ENCODE measurements at places on chromosomes 11 and 22.
A peak's percentile ranks its signal among the peaks of the same experiment; 100 is the strongest.

DNA sequence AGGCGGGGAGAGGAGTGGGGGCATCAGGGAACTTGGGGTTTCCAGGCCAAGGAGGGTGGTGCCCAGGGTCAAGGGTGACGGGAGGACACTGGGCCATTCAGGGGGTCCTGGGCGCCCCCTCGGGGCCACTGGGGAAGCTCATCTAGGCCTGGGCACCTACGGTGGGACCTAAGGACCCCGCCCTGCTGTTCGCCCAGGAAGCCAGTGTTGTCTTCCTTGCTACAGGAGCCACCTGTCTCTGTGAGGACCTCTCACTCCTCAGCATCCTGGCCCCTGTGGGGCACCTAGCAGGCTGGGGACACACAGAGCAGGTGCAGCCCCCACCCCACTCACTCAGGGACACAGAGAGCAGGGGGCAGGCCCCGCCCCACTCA, 191.6 kb downstream of the IGLL1 start:
- DNase-seq: no peak

DNA sequence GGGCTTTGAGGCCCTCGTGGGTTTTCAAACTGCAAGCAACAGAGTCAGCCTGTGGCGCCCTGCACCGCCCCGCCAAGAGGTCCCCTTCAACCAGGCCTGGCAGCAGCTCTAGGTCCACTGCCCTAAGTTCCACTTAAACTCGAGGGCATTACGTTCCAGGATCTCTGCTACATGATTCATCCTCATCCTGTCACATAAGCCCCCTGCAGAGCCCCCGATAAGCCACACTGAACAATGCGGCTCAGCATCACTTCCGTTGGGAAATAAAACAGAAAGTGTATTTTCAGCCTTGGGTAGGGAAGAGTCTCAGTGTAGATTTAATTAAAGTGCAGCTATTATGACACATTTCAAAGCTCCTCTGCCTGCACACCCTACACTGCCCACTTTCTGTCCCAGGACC, 24.6 kb downstream of the SULT4A1 start:
- DNase-seq: no peak

DNA sequence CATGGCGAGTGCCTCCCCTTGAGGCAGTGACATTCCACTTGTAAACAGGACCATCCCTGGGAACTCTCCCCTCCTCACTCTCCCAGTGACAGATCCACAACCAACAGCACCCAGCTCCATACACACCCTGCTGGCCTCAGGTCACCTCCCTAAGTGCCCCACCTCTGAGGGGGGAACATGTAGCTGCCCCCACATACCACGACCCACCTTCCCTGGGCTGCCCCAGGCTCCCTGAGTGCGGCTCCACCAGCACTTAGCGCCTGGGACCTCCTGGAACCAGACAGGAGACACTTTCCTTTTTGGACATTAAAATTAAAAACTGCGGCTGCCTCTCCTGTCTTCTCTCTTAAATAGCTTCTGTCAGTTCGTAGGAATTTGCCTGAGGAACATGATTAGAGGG, 1140.1 kb downstream of the BRD1 start:
- DNase-seq: no peak

- no peak for DNase-seq
Observed at GRCh38 chr11:69654660-69655478, 13.9 kb downstream of the CCND1 start.

- no peak for DNase-seq
Observed at GRCh38 chr11:26599425-26599824, 27.4 kb upstream of the MUC15 start.

DNA sequence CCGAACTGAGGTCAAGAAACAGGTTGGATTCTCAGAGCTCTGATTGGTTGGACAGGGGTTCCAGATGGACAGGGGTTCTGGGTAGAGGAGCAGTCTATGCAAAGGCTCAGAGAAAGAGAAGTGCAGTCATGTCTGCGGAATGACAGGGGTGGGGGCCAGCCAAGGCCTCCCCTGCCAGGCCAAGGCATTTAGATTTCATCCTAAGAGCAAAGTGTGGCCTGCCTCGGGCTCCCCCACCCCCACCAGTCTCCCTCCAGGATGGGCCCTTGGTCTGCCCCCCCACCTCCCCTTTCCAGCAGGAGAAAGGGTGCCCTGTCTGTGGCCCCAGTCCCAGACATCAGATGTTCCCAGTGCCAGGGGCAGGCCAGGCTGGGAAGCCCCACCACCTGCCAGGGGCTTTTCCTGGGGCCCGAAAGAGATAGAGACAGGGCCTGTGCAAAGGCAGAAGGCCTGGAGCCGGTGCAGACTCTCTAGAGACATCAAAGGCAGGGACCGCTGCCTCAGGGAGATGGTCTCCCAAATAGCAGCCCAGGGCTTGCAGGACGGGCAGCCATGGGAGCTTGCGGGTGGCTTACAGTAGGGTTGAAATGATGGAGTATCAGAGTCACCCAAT, 9.4 kb downstream of the SUSD2 start:
- no peak for DNase-seq

DNA sequence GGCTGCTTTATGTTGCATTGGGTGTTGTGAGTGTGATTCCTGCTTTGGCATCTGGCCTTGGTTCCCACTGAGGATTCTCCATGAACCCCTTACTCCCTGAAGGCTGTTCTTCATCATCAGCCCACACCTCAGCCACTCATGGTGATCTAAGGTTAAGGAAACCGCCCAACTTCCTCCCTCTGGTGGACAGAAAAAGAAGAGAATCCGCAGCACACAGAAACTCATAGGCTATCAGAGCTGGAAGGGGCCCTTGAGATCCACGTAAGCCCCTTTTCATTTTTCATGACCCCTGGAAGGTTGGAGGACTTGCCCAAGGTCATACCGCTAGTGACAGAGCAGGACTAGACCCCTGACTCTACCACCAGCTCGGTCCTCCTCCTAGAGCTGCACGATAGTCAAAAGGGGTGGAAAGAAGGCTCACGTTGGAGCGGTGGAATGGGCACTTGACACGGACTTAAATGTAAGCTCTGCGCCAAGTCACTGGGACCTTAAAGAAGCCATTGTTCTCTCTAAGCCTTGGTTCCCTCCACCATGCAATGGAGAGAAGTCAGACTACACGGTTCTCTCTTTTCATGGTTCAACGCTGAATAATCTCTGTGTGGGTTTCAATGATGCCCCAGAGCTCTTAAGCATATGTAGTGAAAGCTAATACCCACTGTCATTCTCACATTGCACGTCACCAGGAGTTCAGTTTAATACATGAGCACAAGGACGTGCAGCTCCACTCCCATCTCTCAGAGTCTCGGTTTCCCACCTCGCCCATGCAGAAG, 83.6 kb upstream of the CRTAM start:
- DNase-seq: no peak

DNA sequence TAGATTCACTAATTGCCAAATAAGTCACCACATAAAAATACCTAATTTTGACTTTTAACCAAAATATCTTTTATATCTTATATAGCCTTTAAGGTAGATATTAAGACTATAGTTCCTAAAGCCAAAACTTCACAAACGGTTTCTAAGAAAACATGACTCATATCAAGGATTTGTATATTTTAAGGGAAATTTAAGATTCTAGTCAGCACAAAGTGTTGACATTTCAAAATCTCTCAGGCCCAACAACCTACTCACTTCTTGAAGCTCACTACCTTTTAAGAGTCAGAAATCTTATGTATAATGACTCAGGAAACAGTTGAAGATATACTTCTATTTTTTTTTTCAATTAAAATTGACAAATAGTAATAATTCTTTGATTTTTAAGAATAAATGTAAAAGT, 221.9 kb downstream of the SBF2 start:
- no peak for DNase-seq

DNA sequence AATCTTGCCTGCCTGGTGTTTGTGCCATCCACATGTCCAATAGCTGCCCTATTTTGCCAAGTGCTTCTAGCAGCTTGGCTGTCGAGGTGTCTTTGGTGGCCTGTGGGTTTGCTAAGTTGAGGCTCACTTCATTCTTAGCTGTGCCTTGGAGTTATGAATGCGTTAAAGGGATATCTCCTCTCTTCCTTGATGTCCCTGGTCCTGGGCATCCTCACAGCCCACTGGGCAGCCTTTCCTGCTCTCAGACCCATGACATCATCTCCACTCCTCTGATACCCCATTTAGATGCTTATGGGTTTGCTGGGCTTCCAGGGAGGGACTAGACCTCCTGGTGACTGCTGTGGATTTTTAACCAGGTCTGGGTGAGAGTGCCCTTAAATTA, 1.3 kb downstream of the LDLRAD3 start:
- no peak for DNase-seq

DNA sequence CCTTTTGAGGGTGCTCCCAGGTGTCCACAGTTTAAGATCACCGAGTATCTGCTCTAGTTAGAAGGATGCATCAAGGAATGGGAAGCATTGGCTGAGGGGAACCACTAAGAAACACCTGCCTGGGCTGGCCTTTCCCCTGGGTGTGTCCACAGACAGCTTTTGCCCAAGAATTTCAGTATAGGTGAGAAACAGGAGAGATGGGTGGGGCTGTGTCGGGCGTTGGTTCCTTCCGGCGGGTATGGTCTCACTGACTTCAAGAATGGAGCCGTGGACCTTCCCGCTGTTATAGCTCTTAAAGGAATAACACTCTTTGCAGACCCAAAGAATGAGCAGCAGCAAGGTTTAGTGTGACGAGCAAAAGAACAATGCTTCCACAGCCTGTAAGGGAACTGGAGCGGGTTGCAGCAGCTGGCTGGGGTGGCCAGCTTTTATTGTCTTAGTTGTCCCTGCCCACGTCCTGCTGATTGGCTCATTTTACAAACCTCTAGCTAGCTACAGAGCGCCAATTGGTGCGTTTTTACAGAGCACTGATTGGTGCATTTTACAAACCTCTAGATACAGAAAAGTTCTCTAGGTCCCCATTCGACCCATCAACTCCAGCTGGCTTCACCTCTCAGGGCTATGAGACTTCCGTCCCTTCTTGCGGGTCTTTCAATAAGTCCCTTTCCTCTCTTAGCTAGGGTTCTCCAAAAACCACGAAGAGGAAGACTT, 2.4 kb downstream of the FADS1 start:
- DNase-seq: no peak

GRCh38 chr11:46469926-46470325, 78.3 kb upstream of the CHRM4 start:
- no peak for DNase-seq

DNA sequence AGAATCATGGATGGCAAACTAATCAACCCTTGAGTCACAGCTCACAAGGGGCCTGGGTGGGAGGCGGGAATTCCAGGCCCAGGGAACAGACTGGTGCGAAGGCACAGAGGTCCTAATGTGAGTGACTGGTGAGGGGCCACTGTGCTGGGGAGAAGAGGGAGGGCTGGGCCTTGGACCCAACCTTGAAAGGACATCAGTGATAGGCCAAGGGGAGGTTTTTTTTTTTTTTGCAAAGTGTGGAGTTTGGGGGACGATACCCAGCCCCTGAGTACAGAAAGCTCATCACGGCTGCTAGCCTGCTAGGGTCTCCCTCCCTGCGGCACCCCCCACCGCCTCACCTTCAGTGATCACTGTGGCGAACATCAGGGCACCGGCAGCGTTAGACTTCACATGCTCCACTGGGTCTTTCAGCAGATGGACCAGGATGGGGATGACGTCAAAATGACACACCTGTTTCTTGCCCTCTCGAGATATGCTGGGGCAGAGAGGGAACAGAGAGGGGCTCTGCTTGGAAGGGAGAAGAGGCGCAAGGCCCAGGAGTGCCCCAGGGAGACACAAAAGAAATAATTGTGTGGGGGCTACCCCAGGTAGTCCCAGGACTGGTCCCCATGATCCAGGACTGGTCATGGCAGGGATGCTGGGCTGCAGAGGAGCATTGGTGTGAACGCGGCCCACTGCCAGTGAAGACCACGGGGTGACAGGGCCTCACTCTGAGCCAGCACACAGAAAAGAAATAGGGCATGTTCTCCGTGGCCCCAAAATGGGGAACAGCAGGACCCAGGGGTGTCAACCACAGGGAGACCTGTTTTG, 8.6 kb upstream of the GNAZ start:
- no peak for DNase-seq

- DNase-seq: no peak
Observed at GRCh38 chr22:40679964-40680818, 907 bp downstream of the MCHR1 start.

DNA sequence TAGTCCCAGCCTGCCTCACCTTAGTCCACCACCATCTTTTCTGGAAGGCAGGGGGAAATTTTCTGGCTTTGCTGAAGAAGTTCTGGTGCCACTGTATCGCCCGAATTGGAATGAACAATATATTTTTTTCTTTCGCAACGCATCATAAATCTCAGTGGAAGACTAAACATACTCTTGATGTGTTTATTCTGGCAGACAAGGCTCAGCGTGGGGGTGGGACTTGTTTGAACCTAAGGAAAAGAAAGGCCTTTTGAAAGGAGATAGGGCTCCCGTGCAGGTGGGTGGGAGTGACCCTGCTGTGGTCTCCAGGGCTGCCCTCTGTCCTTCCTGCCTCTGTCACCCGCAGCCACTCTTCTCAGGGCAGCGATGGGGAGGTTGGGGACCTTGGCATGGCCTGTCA, 42.5 kb downstream of the CD82 start:
- no peak for DNase-seq

- no peak for DNase-seq
Observed at GRCh38 chr22:40396882-40397281, 26.5 kb downstream of the SGSM3 start.

DNA sequence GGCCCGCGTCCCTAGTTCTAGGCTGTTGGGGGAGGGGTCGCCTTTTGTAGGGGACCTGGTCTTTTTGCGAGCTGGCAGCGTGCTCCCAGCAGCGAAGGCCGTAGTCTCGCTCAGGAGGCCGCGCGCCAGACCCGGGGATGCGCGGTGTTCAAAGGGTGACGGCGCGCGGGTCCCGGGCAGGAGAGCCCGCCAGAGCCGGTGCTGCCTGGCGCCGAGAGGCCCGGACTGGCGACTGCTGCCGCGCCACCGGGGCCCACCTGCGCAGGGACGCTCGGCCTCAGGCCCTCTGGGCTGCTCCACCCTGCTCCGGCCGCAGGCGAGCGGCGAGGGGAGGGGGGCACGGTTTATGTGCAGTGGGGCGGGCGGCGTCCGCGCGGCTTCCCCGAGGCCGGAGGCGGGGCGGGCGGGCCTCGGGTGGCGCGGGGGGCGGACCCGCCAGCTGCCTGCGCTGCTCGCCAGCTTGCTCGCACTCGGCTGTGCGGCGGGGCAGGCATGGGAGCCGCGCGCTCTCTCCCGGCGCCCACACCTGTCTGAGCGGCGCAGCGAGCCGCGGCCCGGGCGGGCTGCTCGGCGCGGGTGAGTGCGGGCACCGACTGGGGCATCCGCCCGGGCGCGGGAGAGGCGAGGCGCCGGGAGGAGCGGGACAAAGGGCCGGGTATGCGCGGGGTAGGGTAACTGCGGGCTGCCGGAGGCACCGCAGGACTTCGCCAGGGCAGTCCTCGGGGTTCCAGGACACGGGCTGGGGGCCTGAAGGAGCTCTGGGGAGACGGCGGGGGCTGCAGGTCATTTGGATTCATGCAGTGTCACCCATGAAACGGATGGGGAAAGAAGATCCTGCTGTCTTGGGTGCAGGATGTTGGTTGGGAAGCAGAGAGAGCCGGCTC, at the start of gene PRSS23:
TSS of gene PRSS23 (plus strand) at position 467 of the 884 bp plus-strand sequence. CDS start 7,102 bp downstream, outside the sequence.
- DNase-seq: peak; percentile 31

Data from stimulated activated CD4-positive, alpha-beta T cell treated with anti-CD3 and anti-CD28 coated beads, Interleukin-2, amount 100 ng/mL, for 48 hours (primary cell).